ENCODE measurements at places on chromosomes 1 and 21.

DNA sequence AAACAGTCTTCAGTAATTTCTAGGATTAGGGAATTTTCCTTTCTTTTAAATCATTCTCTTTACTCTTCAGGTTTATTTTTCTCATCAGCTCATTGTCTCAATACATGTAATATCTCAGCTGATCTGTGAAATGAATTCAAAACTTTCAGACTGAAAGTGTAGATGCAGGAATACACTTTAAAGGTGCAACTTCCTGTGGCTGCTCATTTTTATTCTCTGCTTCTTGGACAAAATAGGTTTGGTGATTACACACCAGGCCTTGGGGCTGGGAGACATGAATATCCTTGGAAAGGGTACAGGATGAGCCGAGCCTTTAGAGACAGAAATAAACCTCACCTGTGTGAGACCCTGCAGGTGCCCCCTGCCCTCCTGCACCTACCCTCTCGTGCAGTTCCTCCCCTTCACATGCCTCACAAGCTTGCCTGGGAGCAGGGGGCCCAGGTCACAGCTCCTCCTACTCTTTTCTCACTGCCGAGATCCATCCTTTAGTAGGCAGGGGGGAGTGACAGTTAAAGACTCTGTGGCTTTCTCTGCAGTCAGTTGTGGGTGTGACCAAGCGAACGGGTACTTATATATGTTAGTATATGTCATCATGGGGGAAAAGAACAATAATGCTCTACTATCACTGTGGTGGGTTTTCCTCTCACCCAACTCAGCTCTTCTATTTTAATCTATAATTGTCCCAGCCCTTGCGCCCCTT is 23.6 kb downstream of the XCL2 start:
- DNase-seq, result no peak

GRCh38 chr1:155522069-155522468 is 40.5 kb downstream of the ASH1L start:
- no peak for DNase-seq

- no peak for DNase-seq
Measured at GRCh38 chr1:164608651-164609057, 49.7 kb downstream of the PBX1 start.

- peak; percentile 55 for DNase-seq
Measured at GRCh38 chr1:171743081-171743870, 1.4 kb upstream of the VAMP4 start.

DNA sequence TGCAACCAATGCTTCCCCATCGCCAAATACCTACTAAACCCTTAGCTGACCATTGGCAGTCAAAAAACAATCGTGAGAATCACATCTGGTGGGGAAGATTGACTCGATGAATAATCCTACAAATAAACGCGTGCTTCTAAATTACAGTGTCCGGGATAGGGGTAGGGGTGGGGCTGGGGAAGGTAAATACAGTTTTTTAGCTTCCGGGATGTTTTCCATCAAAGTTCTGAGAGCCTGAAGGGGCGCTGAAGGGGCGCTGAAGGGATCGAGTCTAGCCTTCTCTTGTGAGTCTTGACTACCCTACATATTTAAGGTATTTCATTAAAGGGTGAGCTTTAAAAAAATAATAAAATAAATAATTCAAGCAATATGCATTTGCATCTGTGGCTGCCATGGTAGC is 40.5 kb downstream of the RRAGC start:
- no peak for DNase-seq

Measured in AG04449 (cell line).